ENCODE measurements at places on chromosomes 6 and 20.
A peak's percentile ranks its signal among the peaks of the same experiment; 100 is the strongest.

DNA sequence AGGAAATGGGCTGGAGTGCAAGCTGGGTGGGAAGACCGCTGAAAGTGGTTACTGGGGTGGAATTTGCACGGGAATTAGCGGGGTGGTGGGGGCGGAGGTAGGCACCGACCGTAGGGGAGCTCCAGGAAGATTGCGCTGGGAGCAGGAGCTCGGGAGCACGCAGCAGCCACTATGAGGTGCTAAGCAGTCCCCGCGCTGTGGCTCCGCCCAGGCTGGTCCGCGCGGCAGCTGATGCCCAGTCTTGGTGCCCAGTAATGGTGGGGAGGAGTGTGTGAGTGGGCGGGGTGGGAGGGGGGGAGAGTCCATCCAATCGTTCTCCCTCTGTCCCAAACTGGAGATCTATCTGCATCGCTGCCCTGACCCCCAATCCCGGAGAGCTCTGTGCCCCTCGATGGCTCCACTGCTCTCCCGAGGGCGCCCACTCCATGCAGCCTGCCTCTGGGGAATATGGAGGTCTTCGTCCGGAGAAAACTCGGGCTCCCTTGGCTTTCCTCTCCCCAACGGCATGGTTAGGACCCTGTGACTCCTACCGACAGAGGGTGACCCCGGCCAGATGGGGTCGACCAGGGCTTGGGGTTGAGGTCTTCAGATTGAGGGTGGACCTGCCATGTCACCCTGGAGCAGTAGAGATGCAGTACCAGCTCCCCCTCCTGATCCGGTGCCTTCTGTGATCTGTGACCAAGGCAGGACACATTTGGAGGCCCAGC lies 5.3 kb downstream of the TP53TG5 start:
- no peak for DNase-seq

- DNase-seq, result peak; percentile 18
Observed at GRCh38 chr20:46520976-46521579, 7.7 kb upstream of the ZNF334 start.

- no peak for DNase-seq
Observed at GRCh38 chr6:141218583-141218982, 914.1 kb upstream of the GJE1 start.

DNA sequence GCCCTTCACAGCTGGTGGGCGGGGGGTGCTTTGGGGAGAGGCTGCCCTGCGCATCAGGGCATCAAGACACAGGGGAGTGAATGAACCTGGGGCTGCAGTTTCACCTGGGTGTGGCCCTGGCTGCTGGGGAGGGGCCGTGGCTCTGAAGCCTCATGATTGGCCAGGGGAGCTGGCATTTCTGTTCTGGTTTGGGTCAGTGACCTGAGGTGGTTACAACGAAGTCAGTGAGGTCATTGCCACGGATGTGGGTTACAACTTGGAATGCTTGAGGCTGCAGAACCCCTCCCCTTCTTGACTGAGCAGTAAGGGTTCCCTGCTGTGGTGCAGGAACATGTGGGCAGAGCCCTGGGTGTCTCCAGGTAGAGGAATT lies 3.0 kb downstream of the TCEA2 start:
- peak; percentile 37 for DNase-seq

- DNase-seq, result no peak
Observed at GRCh38 chr6:72271531-72271930, 350.3 kb upstream of the KCNQ5 start.

DNA sequence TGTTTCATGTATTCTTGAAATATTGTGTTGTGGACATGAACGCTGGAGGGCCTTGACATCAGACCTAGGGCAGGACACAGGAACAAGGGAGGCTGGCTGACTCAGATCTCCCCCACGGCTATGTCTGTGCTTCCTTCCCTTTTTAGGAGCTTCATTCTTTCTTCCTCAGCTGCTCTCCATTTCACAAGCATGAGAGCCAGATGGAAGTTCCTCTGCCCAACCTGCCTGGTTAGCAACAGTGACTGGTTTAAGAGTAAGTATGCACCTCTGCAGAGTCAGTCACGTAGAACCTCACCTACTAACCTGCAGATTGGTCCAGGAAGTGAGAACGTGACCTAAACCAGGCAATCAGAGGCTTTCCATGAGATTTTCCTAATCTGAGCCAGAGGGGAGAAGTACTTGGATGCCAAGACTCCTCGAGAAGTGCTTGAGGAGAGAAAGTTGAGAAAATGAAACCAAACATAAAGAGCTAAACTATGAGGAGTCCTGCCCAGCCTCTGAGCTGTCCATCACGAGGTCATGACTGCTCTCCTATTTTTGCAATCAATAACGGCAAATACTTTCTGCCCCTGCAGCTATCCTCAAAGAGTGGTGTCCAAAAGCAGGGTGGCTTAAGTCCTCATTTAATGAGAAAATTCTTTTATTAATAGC lies 465.2 kb upstream of the CITED2 start:
- no peak for DNase-seq

DNA sequence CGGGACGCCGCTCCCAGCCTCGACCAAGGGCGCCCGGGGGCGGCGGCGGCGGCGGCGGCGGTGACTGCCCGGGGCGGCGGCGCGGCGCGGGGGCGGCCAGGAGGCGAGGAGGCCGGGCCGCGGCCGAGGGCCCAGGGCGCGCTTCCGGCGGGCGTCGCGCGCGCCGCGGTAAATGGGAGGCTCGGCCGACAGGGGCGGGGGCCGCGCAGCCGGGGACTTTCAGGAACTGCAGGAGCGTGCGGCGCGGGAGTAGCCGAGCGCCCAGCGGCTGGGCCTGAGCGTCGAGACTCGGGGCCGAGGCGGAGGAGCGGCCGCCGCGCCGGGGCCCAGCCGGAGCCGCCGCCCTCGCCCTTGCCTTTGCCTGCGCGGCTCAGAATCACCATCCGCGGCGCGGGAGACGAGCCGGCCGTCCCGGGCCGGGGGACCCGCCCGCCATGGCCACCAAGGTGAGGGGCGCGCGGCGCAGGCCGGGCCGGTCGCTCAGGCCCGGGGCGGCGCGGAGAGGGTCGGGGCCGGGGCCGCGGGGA lies at the start of gene SNX9:
Gene SNX9 (plus strand): TSS at position 246 of the 527 bp plus-strand sequence. CDS start 189 bp downstream, at position 435.
- peak; percentile 55 for DNase-seq
